ENCODE measurements at places on chromosomes 2 and 18. TPM values are rescaled to one million over a fixed set of nuclear protein-coding genes. Genes with fewer than 3 reads are reported as not detected.
A peak's percentile ranks its signal among the peaks of the same experiment; 100 is the strongest.

- DNase-seq = no peak
Observed at GRCh38 chr2:229425598-229425997, 154.5 kb upstream of the PID1 start.

GRCh38 chr2:30981096-30981495 lies 157.1 kb downstream of the GALNT14 start:
- no peak for DNase-seq

DNA sequence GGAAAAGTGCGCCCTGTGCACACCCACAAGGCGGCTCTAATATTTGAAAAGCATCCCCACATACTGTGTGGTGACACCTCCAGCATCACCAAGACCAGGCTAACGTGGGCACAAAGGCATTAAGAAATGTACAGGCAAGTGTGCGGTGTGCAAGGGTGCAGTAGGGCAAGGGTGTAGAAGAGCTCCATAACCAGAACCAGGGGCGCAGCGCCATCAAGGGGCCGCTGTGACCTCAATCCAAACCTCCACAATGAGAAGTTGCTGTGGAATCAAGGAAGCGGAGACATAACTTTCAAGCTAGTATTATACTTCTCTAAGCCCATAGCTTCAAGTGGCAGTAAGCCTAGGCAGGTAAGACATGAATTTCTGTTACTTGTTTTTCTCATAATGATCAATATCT lies 13.0 kb downstream of the L3MBTL4 start:
- DNase-seq = no peak

DNA sequence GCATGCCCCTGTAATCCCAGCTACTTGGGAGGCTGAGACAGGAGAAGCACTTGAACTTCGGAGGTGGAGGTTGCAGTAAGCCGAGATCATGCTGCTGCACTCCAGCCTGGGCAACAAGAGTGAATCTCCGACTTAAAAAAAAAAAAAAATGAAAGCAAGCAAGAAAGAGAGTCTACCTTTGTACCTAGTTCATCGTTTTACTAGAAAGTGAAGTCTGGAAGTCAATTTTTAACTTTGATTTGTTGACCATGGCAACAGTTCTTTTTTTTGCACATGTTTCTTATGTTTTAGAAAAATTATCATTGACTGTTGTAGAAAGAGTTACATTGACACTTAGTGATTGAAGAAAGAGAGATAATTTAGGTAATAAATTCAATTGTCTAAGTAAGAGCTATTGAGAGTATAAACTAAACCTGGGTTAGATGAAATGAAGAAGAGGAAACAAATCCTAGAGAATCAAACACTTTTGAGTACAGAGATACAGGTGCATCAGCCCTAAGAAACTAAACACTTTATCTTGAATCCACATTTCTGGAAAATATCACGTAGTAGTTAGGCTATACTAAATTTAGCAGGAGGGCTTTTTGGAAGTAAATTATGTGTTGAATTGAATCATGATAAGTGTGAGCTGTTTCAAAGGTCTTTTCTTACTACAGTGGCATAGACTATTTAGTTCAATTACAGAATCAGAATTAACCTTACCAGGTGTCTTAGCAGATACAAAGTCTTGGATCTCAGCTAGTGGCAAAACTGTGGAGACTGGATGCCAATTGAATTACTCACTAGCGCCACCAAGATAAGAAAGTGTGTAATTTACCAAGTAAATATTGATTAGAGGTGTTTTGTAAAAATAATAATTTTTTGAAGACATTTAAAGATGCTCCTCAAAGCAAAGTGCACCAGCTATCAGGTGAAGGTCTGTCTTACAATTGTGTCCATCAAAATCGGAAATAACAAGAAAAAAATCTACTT lies 303.4 kb upstream of the NRXN1 start:
- no peak for DNase-seq

- peak; percentile 7 for DNase-seq
Observed at GRCh38 chr18:24894880-24895279, 434.4 kb downstream of the HRH4 start.

DNA sequence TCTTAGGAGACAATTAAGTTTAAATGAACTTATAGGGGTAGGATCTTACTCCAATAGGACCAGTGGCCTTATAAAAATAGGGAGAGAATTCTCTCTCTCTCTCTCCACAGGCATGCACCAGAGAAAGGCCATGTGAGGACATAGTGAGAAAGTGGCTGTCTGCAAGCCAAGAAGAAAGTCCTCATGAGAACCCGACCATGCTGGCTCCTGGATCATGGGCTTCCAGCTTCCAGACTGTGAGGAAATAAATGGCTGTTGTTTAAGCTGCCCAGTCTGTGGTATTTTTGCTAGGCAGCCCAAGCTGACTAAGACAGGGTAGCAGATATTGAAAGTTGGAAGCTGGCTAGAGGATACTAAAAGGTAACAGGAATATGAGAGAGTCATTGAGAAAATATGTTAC lies 454.0 kb downstream of the NBAS start:
- DNase-seq = no peak

GRCh38 chr2:229780856-229781773 lies 66.8 kb upstream of the DNER start:
- DNase-seq = peak; percentile 70

DNA sequence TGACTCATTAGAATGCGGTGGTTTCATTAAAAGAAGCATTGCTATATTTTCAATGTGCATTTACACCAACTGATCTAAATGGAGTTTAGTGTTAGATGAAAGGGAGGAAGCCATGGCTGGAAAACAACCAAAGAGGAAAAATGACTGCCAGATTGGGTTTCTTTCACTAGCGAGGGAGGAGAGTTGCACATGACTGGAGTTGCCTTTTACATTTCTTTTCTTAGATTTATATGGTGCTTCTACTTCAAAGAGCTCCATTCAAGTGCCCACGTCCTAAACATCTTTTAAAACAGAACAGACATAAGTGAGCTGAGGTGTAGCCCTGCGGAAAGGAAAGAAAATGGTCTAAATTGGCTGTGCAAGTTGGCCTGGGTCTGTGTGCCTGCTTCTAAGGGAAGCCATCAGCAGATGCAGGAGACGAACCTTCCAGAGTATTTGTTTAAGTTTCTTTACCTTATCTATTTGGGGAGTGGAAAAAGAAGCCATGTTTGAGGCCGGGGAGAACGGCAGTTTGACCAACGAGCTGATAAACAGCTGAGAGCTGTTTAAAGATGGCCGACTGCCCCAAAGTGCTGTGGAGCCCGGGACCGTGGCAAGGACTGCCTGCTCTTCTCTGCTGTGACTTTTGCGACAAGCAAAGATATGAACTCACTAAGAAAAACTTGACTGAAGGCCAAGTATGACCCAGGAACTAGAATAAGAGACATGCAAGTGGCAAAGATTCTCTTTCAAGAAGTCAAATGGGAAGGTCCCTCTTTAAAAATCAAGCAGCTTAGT lies 327.0 kb downstream of the ZNF516 start:
- peak; percentile 0 for DNase-seq

DNA sequence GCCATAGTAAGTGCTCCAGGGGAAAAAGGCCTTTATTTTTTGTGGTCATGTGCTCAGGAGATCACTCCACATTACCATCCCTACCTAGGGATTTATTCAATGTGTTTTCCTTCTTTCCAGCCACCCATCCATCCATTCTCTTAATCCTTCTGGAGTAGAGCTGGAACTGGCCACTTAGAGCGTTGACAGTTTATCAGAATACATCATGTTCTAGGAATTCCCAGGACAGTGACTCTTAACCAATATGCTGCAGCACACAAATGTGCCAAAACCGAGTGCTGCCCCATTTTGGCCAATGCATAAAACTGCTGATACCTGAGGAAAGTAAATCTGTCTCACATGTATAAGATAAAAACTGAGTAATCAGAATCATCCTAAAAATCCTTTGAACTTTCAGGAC lies 63.7 kb downstream of the FARSB start:
- DNase-seq = no peak

DNA sequence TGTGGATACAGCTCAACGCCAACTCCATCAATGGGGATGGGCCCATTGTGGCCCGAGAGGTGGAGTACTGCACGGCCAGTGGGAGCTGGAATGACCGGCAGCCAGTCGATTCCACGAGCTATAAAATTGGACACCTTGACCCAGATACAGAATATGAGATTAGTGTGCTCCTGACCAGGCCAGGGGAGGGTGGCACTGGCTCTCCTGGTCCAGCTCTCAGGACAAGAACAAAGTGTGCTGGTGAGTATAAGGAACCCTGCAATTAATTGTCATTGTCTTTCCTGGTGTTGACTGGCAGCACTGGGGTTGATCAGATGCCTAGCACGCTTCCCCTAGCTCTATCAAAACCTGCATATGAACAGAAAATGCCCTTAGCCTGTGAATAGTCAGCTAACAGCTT lies 388.1 kb downstream of the PTPRM start:
- DNase-seq = no peak

DNA sequence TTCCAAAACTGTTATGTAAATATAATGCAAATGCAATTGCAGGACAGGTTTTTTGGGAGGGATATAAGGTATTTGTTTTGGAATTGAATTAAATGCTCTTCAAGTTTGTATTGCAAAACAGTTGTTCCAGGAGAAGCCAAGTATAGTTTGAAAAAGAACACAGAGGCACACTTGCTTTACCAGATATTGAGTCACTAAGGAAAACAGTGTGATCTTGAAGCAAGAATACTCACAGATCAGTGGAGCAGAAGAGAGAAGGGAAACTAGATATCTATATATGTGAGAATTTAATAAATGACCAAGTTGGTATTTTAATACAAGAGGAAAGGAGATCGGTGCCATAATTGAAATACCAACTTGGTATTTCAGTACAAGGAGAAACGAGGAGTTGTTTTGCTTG lies 178.9 kb downstream of the CAPN13 start:
- peak; percentile 31 for DNase-seq

DNA sequence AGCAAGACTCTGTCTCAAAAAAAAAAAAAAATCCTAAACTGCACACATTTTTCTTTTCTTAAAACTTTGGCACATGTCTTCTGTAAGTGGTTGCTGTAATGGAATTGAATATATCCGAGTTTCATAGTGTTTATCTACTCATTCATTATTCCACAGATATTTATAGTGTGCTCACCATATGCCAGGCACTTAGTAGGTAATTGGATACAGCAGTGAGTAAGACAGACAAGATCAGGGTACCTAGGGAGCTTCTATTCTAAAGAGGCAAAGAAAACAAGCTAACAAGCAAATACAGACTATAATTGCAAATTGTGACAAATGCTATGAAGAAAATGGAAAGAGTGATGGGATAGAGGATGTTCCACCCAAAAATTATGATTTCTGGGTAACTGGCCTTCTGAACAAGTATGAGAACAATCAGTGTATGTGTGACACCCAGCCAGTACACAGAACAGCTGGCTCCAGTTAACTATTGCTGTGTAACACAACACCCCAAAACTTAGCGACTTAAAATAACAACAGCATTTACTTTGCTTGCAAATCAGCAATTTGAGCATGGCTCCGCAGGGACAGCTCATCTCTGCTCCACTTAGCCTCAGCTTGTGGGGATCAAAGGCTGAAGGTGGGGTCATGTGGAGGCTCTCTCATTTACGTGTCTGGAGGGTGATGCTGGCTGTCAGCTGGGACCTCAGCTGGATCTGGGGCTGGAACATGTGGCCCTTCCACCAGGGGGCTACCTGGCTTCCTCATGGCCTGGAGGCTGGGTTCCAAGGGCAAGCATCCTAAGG lies 224.9 kb downstream of the INSIG2 start:
- DNase-seq = no peak

DNA sequence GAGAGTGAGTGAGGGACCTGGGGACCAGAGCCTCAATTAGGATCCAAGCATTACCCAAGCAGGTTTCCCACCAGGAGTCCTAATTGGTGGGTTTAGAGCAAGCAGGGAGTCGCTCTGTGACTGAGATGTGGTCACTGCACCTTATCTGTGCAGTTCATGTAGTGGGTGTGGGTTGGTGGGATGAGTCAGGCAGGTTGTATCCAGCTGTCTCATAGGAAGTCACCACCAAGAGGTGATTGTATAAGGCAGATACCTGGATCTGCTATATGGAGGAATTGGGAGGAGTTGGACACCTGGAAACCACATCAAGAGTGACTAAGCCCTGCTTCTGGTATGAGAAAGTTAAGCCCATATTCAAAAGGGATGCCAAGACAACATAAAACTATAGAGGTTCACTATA lies 106.8 kb downstream of the ARHGAP28 start:
- DNase-seq = no peak

DNA sequence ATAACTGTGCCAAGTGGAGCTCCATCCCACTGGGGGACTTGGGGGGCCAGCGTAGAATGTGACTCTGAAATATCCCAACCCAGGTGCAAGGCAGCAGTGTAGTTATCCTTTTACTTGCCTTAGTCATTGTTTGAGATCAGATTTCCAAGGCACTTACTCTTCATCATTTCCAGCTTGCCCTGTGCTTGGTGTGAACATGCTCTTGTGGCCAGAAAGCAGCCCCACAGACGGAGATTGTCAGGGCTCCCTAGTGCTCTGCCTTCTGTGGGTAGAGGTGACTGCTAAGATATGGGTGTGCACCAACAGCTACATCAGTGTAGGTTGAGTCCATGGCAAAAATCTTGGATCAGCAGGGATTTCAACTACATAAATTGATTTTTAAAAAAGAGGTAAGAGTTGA lies 2010.0 kb upstream of the PIK3C3 start:
- DNase-seq = peak; percentile 3

BCL2 gene
- polyA plus RNA-seq = 1.5 TPM

SEMA4C gene
- 9.4 TPM for polyA plus RNA-seq

WNT10A gene
- not detected for polyA plus RNA-seq

RPRM gene
- not detected for polyA plus RNA-seq

Data from fibroblast of lung (primary cell).